ENCODE measurements at places on chromosomes 4 and X.

- no peak for DNase-seq
Measured at GRCh38 chrX:132227383-132228112, 8.3 kb upstream of the RAP2C start.

DNA sequence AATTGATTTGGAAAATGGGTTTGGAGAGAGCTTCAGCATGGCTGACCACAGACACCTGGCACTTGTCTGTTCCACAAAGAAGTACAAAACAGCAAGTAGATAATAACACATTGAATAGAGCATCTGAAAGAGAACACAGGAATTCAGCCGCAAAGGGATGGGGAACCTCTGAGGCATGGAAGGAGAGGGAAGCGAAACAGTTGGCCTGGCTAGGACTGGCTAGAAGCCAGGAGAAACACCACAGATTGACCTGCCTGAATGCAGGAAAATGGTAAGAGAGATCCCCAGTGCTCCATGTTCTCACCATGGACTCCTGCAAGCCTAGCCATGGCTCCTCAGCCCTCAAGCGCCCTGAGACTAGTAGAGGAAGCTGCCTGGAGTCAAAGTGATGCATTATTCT is 169.7 kb upstream of the SH3RF1 start:
- no peak for DNase-seq

GRCh38 chr4:150302553-150302952 is 224.3 kb downstream of the DCLK2 start:
- no peak for DNase-seq

- no peak for DNase-seq
Measured at GRCh38 chr4:160847228-160847627, 1316.6 kb downstream of the FSTL5 start.

- DNase-seq, result no peak
Measured at GRCh38 chr4:168832763-168833575, 177.1 kb downstream of the CBR4 start.

DNA sequence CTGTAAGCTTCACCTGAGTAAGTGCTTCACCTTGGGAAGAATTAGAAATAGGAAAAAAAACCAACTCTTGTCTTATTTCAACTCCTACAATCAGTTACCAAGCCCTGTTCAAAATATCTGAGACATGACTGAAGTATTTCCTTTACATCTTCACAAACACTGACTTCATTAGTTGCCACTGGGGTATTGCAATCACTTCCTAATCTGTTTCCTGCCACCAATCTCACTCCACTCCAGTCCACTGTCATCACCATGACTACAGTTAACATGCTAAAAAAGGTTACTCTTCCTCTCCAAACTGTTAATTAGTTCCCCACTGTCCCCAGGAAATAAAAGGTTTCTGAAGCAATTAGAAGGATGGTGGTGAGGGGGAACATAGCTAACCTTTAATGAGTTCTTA is 3.3 kb upstream of the SUPT20HL1 start:
- no peak for DNase-seq

DNA sequence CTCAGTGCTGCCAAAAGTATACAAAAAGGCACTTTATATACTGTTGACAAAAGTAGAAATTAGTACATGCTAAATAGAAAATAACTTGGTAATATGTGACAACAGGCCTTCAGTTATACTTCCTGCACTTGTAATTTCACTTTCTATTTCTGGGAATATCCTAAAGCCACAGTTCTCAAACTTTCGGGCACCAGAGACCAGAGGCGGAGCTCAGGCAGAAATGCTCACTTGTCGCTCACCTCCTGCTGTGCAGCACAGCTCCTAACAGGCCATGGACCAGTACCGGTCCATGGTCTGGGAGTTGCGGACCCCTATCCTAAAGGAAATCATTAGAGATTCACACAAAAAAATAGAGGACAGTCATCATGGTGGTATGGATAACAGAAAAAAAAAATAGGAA is 25.7 kb downstream of the ACSL4 start:
- DNase-seq, result no peak

- no peak for DNase-seq
Measured at GRCh38 chr4:52573551-52573950, 85.5 kb downstream of the USP46 start.

DNA sequence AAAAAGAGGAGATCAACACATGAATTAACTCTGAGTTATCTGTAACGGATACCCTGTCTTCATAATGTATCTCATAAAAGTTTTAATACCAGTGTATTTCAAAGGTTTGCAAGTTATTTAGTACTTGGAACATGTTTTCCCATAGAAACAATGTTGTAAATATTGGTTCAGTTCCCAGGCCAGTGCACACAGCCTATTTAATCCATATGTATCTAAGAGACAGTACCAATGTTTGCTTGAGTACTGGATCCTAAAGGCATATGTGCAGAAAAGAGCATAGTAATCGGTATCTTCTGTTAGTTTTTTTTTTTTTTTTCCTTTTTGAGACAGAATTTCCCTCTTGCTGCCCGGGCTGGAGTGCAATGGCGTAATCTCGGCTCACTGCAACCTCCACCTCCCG is 46.1 kb downstream of the SLIT2 start:
- DNase-seq, result no peak

GRCh38 chrX:53089224-53089842 is 4.6 kb upstream of the KANTR start:
- no peak for DNase-seq

- no peak for DNase-seq
Measured at GRCh38 chr4:152981278-152981677, 45.2 kb downstream of the FHDC1 start.

GRCh38 chr4:133565379-133565778 is 416.3 kb downstream of the PCDH10 start:
- no peak for DNase-seq

- no peak for DNase-seq
Measured at GRCh38 chr4:177051473-177052060, 258.1 kb upstream of the NEIL3 start.

DNA sequence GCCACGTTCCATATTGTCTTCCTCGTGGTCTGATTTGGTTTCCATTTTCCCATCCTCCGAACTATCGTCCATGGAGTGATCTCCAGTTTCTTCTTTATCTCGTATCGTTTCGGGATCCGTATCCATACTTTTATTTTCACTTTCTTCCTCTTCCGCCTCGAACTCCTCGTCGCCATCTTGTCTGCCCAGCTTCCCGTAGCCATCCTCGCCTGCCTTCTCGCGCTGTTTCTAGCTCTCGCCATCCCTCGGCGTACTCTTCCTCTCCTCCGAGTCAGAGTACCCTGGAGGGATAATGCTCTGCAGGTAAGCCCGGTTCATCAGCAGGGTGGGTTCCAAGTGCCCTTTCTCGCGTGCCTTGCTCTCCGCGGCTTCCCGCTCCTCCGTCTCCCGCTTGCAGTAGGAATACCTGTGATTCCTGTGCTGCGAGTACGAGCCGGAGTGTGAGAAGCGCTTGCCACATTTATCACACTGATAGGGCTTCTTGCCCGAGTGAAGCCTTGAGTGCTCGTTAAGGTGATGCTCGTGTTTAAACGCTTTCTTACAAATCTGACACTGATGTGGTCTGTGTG is 134.5 kb upstream of the TAPT1 start:
- DNase-seq, result no peak

DNA sequence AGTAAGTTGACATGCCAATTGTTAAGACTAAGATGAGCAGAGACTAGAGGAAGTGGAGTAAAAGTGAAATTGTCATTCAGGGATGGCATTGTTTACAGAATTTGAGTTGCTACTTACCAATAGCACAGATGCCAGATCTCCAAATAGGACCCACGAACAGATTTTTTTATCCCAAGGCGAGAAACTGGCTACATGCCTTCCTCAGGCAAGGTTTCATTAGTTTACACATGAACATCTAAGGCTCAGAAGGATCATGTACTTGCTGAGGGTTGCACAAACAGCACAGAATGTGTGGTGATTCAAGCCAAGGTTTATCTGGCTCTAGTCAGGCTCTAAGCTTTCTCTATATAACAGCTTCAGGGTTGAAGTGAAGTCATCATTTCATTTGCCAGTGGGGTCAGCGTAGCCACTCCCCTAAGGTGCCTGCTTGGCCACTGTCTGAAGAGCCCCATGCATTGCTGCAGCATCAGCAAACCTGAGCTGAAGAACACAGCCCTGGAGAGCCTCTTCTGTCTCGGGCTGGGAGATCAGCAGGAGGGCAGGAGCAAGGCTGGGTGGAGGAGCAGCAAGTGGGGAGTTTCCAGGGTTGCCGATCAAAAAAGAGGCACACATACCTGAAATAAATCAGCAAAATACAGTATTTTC is 193.0 kb upstream of the LCORL start:
- no peak for DNase-seq

DNA sequence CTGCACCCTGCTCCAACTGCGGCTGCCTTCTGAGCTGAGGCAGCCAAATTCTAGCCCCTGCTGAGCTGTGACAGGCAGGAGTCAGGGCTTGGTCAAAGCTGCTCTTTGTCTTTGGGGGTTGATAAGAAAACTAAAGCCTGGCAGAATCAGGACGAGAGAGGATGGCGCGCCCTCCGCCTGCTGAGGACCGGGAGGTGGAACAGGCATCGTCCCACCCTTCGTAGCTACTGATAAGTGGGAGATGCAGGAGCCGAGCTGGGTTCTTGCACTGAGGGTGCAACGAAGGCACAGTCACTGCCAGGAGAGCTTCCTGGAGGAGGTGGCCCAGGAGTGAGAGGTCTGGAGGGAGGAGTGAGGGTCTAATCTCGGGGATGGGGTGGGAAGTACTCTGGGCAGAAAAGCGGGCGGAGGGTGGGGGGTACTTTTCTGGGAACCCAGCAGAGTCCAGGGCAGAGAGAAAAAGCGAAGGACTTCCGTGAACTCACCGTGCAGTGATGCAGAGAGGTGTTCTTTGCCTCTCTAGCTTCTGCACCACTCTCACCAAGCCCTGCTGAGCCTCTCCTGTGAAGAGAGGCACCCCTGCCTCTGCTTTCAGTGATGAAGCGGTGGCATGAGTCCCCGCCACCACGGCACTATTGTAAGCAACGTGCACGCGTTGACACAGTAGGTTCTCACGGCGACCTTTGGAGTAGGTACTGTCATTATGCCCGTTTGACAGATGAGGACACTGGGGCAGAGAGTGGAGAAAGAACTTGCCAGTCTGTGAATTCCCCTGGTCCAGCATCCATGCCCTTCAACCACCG is 107.8 kb downstream of the SORCS2 start:
- no peak for DNase-seq

- no peak for DNase-seq
Measured at GRCh38 chrX:120213438-120214265, 37.0 kb upstream of the ZBTB33 start.

DNA sequence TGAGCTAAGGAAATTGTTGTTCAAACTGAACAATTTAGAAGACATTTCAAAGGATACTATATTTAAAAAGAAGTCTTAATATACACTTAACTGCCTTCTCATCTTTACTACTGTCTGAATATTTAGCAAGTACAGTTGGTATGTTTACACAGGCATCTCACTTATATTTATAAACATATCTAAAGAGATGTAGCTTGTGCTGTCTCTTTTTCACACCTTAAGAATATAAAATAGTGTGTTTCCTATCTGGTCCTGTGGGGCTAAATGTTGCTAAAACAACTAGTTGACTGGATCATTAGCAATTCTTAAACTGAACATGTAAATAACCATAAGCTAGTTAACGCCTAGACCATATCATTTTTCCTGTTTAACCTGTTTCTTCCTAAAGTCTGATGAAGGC is 336.3 kb downstream of the PPP3CA start:
- DNase-seq, result no peak

GRCh38 chr4:76697129-76697803 is 200.7 kb downstream of the SOWAHB start:
- no peak for DNase-seq

GRCh38 chrX:33447285-33447684 is 235.9 kb upstream of the DMD start:
- no peak for DNase-seq

DNA sequence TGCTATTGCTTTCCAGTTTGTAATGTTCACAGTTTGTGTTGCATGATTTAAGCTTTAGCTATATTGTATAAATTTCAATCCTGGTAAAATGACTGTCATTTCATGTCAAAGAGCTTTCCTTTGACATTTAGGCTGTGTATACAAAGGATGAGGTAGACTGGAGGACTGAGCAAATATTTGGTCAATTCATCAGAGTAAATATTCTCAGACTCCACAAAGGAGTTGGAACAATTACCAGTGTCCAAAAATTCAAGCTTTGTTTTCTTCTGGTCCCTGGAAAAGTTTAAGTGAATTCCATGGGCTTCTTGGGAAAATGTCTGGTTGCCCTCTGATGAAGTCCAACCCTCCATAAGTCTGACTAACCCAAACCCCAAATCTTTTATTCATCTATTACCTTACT is 682.4 kb downstream of the DACH2 start:
- DNase-seq, result no peak

DNA sequence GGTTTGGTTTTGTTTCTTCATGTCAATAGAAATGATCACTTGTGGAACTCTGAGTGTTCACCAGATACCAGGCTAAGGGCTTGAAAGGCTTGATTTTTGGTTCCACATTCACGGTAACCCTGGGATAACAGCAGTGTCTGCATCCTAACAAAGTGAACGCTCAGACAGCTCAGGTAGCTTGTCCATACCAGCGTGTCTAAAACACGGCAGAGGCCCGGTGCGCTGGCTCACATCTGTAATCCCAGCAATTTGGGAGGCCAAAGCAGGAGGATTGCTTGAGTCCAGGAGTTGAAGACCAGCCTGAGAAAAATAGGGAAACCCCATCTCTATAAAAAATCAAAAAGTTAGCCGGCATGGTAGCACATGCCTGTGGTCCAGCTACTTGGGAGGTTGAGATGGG is 49.0 kb downstream of the HTRA3 start:
- DNase-seq, result no peak

GRCh38 chr4:14669371-14669770 is 332.9 kb upstream of the CPEB2 start:
- DNase-seq, result no peak

DNA sequence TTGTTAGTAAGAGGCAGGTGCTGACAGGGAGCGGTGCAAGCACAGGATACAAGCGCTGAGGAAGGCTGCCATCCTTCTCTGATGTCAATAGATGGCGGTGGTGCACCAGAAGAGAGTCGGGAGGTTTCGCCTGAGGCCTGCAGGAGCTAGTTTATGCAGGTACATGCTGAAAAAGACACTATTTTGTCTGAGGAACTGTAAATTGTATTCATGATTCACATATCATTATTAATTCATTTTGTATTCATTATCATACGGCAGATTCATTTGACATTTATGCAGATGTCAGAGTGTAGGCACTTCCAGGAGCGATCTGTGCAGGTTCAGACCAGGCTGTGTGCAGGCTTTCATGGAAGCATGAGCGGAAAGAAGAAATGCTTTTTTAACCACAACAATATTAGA is 824.0 kb downstream of the STIM2 start:
- DNase-seq, result no peak

- no peak for DNase-seq
Measured at GRCh38 chr4:104747635-104748034, 252.9 kb upstream of the CXXC4 start.

- DNase-seq, result no peak
Measured at GRCh38 chr4:37797374-37797773, 29.1 kb upstream of the PGM2 start.

All from activated CD8-positive, alpha-beta memory T cell treated with anti-CD3 and anti-CD28 coated beads for 48 hours (primary cell).